ENCODE measurements at places on chromosomes 2 and 18. TPM values are rescaled to one million over a fixed set of nuclear protein-coding genes. Genes with fewer than 3 reads are reported as not detected.

NDC80 gene
- polyA plus RNA-seq, result 0.43 TPM

DNA sequence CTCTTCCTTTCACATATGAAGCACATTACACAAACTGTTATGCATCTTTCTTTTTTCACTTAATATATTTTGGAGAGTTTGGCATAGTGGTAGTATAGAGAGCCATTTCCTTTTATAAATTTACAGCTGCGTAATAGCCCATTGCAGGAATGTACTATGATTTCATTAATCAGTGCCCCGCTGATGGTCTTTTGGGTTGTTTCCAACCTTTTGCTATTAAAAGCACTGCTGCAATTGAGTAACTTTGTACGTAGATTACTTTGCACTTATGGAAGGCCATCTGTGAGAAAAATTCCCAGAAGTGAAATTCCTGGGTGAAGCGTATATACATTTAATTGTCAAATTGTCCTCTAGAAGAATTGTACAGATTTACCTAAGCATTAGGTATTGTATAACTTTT lies 565.3 kb upstream of the ZNF804A start:
- DNase-seq, result no peak

SPATA3 gene
- polyA plus RNA-seq, result not detected

- no peak for DNase-seq
Observed at GRCh38 chr2:167761465-167762136, 485.8 kb downstream of the STK39 start.

DNA sequence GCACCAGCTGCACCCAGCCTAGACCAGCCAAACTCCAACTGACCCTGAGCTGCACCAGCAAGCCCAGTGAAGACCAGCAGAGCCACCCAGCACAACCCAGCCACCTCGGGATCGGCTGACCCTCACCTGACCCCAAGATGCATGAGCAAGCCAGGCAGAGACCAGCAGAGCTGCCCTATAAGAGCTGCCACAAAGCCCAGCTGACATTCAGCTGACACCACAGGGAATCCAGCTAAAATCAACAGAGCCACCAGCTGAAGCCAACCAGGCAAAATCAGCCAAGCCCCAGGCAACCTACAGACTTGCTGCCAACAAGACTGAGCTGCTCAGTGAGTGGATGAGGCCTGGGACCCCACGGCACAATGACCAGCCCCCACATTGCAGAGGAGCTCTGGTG lies 54.6 kb downstream of the CYP27C1 start:
- DNase-seq, result no peak

GRCh38 chr2:189870381-189871085 lies 86.3 kb downstream of the PMS1 start:
- DNase-seq, result no peak

PRADC1 gene
- polyA plus RNA-seq, result 35.7 TPM

- no peak for DNase-seq
Observed at GRCh38 chr18:48942554-48943261, 8.1 kb downstream of the SMAD7 start.

DNA sequence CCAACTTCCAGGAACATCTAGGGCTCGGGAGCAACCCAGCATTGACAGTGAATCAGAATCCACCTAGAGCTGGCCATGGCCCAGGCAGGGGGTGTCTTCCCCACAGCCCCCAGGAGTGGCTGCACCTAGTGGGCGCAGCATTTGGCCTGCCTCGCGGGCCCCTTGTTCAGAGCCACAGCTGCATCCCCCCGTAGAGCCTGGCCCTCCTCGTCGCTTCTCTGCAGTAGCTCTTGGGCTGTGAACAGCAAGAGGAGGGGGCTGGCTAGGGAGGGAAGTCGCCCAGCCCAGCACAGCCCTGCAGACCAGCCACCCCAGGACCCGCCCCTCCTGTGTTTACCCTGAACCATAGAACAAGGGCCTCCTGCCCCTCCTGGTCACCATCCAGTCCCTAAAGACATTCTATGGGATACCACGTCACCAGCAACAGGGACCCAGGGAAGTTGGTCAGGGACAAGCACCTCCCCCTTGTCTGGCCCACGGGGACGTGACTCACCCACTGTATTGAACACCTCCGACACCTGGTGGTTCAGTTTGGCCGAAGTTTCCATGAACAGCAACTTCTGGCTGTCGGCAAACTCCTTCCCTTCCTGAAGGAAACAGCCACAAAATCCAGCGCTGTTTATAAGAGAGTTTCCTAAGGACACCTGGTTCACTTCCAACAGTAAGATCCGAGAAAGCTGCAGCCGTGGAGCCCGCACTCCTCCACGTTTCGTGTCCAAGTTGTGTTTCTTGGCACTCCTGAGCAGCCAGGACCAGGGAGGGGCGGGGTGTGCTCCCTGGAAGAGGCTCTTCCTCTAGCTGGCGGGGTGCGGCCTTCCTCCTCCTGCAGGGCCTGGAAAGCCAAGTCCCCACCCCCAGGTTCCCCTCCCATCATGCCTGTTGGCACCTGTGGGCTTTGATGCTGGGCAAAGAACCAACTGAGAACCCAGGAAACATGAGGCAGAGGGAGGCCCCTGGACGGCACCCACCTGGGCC lies 8.8 kb downstream of the PRLH start:
- DNase-seq, result no peak

HNRNPLL gene
- polyA plus RNA-seq, result 7.7 TPM

FSHR gene
- not detected for polyA plus RNA-seq

DNA sequence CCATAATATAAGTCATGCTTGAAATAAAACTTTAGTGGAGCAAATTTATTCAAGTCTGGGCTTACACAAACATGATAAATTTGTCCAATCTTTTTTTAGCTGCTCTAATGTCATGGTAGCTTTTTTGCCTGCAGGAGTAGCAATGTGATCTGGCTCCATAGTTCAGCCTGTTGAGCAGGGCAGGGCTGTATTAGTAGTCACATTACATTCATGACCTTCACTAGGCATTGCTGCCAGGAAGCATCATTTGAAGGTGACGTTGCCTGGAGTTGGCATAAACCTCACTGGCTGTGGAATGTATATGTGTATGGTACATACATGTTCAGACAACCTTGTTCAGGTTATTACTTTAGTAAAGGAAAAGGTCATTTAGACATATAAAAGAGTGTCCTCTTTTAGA lies 76.6 kb downstream of the CCDC85A start:
- no peak for DNase-seq

- DNase-seq, result no peak
Observed at GRCh38 chr2:134086594-134087219, 167.2 kb upstream of the MGAT5 start.

- no peak for DNase-seq
Observed at GRCh38 chr2:213861638-213862037, 549.2 kb upstream of the VWC2L start.

EFHD1 gene
- polyA plus RNA-seq, result 28.5 TPM

DNA sequence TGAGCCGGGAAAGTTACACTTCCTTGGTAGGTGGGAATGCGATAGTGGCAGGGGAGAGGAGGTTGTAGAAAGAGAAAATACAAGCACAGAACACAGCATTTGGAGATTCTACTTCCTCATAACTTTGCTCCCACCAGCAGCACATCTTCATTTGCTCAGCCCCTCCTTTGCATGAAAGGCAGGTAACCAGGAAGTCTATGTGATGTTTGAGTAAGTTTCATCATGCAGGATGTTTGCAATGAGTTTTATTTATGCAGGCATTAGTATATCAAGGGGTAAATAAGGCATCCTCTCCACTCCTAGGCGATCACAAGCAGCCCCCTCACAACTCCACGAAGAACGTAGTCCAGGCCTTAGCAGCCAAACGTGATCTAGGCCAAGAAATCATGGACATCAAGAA lies 5.0 kb downstream of the RNF152 start:
- no peak for DNase-seq
